ENCODE measurements at places on chromosomes 3 and 15. TPM values are rescaled to one million over a fixed set of nuclear protein-coding genes. Genes with fewer than 3 reads are reported as not detected.

Gene INSYN1
- 13.8 TPM for total RNA-seq

- no peak for DNase-seq
Measured at GRCh38 chr3:20215636-20216035, 29.6 kb upstream of the SGO1 start.

Gene CCDC54
- not detected for total RNA-seq

DNA sequence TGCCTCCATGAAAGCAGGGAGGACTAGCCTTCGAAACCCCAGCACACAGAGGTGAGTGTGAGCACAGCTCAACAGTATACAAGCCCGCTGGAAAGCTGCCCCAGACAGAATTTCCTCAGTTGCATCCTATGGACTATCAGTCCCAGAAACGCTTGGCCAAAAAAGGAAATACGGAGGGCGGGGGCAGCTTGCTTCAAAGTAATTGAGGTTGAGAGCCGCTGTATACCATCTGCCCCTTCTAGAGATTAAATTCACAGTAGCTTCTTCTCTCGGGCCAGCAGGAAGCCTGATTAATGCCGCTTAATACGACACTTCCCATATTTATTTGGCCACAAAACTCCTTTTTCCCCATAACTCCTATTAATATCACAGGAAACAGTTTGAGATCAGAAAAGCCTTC lies 88.7 kb downstream of the LIPC start:
- no peak for DNase-seq

DNA sequence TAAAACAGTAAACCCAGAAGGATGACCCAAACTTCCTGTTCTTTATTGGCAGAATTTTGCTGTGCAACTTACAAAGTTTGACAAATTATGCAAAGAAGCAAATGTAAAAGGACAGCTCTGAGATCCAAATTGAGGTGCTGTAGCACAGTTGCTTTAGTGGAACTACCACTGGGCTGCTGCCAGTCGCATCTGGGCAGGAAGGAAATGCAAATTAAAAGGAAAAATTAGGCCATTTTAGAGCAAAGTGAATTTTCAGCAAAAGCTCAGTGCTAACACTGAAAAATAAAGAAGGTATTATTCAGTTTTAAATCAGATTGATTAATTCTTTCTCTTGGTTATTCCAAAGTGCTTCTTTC lies 104.5 kb downstream of the ZMAT3 start:
- DNase-seq: no peak

DNA sequence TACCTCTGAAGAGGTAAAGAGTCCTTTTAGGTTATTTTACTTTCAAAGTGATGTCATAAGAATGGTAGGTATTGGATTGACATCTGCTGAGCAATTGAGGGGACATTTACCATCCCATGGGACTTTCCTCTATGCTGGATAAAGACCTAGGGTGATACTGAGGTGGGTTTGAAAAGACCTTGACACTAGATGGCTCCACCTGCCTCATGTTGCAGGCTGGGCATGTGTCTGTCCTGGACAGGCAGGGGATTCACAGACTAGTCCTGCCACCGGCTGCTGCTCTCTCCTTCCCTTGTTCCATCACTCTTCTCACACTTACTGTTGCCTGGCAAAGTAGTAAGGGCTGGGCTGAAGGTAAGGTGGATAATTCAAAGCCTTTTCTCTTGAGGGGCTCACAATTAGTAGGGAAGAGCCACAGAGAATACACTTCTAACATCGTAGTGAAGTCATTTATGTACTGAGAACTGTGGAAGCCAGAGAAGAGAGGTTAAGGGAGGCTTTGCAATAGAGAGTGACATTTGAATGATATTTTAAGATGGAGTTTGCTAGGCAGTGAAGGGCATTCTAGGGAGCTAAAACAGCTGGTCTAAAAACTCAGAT lies 27.7 kb downstream of the TRAK1 start:
- DNase-seq: peak; percentile 57

GRCh38 chr3:84727616-84728015 lies 231.2 kb upstream of the CADM2 start:
- DNase-seq: no peak

Gene COL6A5
- not detected for total RNA-seq

DNA sequence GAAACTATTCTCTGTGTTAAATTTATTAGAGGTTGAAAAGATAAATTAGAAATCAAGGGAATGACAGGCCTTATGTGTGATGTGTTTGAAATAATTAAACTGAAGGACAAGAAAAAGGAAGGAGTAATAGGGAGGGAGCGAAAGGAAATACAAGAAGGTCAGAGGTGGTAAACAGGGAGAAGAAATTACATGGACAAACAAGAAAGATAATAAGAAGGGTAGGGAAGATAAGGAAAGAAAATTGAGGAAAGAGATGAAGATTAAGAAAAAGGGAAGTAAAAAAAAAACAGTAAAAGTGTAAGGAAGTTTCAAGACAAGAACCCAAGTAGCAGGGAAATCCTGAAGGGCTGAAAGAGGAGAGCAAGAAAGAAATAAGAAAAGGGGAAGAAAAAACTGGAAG lies 26.2 kb upstream of the ANXA2 start:
- DNase-seq: no peak

Gene NXPE3
- 13.2 TPM for total RNA-seq

DNA sequence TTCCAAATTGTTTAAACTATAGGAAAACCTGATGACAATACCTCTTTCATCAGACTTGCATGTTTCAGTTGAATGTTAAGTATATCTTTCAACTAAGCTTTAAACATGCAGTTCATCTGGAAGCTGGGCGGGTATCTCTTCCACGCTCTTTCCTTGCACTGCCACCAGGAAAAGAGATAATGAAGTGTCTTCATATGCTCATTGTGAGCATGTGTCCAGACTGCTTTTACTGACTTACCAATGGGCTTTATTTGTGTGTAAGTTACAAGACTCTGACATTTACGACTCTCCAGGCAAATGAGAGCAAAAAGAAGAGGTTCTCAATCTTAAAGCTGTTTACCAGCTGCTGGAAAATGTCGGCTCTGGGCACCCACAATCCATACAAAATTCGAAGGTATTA lies 52.8 kb downstream of the TMEM212 start:
- no peak for DNase-seq

DNA sequence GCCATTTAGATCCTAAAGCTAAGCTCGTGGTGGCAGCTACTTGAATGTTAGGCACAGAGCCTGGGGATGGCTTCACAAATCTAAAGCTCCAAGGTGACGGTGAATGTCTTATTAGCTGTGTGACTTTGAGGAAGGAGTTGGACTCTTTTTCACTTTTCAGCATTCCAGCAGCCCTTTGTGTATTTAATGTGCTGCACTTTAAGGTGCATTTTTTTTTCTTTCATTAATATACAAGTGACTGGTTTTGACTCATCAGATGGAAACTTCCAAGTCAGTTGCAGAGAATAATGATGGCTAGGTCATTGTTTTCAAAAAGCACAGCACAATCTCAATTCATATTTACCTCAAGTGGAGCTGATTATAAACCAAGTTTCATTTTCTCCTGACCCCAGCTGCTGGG lies 55.8 kb downstream of the TMED3 start:
- DNase-seq: no peak

GRCh38 chr3:150627557-150627956 lies 24.4 kb downstream of the SELENOT start:
- DNase-seq: no peak

DNA sequence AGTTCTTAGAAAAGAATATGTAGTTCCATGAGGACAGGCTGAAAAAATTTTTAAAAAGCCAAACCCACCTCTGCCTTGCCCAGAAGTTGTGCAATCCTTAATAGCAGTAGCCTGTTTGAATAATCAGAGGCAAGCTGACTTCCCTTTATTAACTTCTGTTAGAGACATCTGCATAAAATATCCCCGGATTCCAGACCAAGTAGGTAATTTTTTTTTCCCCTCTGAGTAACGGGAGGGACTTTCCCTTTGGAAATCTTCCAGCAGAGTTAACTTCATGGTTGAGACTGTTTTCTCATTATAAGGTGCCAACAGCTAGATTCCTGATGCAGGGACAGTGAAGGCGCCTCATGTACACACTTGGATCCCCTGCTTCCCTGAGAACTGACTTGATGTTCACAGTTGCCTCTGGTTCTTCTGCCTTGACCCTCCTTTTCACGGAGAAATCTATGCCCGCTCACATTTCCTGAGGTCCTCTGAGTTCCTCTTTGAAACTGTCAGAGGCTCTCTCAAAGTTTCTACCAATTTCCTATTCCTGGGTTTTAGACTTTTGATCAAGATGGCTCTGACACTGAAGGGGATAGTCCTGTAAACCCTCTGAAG lies 227.6 kb upstream of the BHLHE40 start:
- peak; percentile 28 for DNase-seq

- peak; percentile 23 for DNase-seq
Measured at GRCh38 chr3:75192146-75192616, 471.9 kb upstream of the FRG2C start.

Gene CFAP91
- total RNA-seq: 6.7 TPM

DNA sequence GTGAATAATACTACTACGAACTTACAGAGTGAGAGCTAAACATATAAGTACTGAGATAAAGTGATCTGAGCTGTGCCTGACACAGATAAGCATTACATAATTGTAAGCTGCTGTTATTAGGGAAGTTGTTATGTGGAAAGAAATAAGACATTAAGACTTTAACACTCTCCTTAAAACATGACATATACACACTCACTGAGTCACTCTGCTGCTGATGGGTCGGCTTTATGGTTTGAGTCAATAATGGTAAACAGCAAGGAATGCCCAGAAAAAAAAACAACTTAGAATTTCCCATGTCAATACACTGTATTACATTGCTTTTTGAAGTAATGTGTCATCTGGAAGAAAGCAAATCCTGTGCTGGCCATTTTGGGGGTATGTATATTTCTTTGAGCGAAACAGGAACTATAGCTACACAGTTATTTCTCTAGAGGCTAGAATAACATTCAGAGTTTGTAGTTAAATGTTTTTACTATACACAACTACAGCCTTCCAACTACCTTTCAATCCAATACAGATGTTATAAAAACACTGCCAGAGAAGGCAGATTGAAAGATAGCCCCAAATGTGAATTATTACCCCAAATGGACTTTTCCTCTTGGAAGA lies 22.8 kb upstream of the SPRED1 start:
- DNase-seq: no peak

Gene VWA5B2
- total RNA-seq: not detected

DNA sequence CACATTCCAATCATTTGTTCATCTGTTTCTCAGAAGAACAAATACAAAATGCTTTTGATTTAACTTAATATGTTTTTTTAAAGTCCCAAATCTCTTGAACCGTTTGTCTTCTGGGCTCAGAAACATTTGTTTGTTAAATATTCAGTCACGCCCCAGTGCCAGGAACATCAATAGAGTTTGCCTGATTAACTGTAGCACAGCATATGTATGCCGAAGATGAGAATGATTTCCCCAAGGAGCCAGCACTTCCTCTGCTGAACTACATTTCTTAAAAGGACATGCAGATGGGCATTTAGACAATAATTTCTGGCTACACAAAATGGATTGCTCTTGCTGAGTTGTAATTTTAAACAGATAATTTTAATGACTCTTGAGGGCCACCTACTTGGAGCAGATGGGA lies 191.6 kb upstream of the FAM3D start:
- no peak for DNase-seq

GRCh38 chr15:31472636-31473384 lies 146.2 kb downstream of the KLF13 start:
- DNase-seq: no peak

DNA sequence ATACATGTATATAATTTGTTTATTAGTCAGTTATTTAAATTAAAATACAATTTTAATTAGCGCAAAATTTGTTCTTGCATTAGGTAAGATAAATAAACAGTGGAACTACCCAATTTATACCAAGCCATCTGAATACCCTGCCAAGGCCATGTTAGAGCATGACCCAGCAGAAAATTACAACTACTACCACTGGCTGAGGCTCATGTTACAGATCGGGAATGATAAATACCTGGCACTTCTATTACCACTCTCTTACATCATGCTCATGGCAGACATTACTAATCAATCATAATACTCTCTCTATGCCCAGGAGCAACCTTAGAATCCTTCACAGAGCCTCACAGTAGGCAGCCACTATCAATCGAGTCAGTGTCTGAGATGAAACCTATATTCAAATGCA lies 21.2 kb upstream of the LMOD3 start:
- DNase-seq: no peak

- no peak for DNase-seq
Measured at GRCh38 chr15:40247406-40247971, 8.6 kb downstream of the PAK6 start.

Gene PODXL2
- total RNA-seq: 16.8 TPM

Gene ZWILCH
- 5.3 TPM for total RNA-seq

- no peak for DNase-seq
Measured at GRCh38 chr15:60883691-60884640, 345.1 kb downstream of the RORA start.

DNA sequence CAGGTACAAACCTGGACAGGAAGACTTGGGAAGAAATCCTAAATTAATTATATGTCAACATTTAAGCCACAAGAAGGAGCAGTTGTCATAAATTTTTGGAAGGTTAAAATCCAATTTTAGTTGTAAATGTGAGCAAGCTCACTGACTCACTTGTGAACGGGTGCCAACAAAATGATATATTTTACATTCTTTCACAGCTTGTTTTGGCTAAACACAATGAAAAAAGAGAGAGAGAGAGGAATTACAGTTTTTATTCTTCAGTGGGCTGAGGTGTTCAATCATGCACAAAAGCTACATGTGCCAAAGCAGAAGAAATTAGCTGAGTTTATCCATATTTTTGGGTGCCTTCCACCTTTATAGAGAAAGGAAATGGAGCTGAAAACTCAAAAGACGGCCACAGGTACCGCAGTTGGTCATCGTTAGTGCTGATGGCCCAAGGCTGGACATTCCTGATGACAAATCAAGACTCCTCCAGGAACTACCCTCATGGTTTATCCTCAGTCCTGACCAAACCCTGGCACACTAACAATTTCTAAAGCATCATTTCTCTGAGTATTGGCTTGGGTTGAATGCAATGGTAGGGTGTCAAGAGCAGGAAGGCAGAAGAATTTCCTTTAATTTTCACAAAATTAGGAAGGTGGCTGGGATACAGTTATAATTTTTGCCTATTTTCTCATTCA lies 37.6 kb upstream of the WNT5A start:
- no peak for DNase-seq

Gene TUSC7
- not detected for total RNA-seq

DNA sequence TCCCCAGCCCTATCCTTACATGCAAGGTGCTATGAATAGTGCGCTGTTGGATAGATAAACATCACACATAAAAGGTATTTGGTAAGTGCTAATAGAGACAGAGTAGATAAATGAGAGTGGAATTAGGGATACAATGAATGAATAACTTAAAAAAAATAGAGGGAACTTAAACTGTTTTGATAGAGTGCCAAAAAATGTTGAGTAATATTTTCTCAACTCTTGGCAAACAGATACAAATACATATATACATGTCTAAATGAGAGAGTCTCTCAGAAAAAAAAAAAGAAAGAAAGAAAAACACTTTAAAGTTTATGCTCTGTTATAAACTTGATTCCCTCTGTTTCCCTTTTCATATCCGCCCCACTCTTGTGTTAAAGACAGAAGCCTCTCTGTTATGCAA lies 667.4 kb downstream of the ROBO2 start:
- no peak for DNase-seq

GRCh38 chr15:36887214-36887961 lies 213.0 kb downstream of the MEIS2 start:
- no peak for DNase-seq

Gene CNTN4
- 5.2 TPM for total RNA-seq

Gene SELENOS
- total RNA-seq: 74.7 TPM

Gene CIDEC
- 5.0 TPM for total RNA-seq

- DNase-seq: no peak
Measured at GRCh38 chr3:152350139-152350538, 81.4 kb downstream of the MBNL1 start.

- DNase-seq: no peak
Measured at GRCh38 chr15:69744391-69745162, 292.0 kb downstream of the RPLP1 start.

Gene SLC51A
- total RNA-seq: 0.63 TPM

Gene ZMAT3
- 21.8 TPM for total RNA-seq

Gene CYP19A1
- 0.46 TPM for total RNA-seq
